Occipital lobe (tissue), 3 donors: ENCODE measurements at places on chromosomes 6 and 20.

GRCh38 chr6:136753624-136754023, 38.7 kb downstream of the MAP3K5 start:
- no peak for DNase-seq

GRCh38 chr20:32501709-32502108, 83.4 kb downstream of the NOL4L start:
- no peak for DNase-seq

DNA sequence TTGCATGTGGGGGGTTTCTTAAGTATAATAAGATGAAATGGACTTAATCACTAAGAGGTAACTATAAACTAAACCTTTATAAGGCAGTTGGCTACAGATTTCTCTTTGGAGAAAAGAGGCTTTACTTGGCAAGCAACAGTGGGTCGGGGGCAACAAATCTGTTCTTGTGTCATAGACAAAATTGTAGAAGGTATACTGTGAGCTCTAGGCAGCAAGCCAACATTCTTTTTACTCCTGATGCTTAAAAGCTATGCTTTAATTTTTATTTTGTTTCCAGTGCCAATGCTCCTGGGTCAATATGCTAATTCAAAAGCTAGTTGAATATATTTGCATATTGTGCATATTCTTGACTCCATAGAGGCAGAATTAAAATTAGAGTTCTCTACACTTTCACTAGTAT, 495.4 kb downstream of the BTBD3 start:
- DNase-seq: no peak

GRCh38 chr6:27237089-27237803, 10.3 kb upstream of the PRSS16 start:
- DNase-seq: no peak
